ELR (cell line): ENCODE measurements at places on chromosomes 3 and 15.

GRCh38 chr3:112424394-112424793 lies 74.9 kb downstream of the BTLA start:
- no peak for DNase-seq

- DNase-seq: no peak
Observed at GRCh38 chr3:123523023-123523412, 61.8 kb downstream of the HACD2 start.

- DNase-seq: no peak
Observed at GRCh38 chr3:154901278-154901677, 178.8 kb upstream of the MME start.

- DNase-seq: no peak
Observed at GRCh38 chr3:2468816-2469215, 370.1 kb downstream of the CNTN4 start.

- DNase-seq: no peak
Observed at GRCh38 chr3:150607267-150608065, 4.3 kb downstream of the SELENOT start.

DNA sequence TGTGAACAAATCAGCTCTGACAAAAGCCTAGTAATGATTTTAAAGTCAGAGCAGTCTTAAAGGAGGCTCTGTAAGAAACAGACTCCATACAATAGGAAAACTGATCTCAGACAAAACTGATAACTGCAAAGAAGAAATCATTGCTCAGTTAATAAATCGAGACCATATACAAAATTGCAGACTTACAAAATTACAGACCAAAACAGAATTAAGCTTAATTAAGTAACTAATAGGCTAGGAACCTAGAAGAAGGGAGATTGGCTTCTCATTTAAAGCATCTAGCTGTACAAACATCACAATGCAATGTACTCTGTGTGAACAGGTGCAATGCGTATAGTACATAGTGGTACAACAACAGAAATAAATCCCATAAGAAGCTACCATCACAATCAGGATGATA lies 46.3 kb downstream of the ZBTB20 start:
- DNase-seq: no peak

- no peak for DNase-seq
Observed at GRCh38 chr3:57436195-57436761, 107.9 kb downstream of the DNAH12 start.

DNA sequence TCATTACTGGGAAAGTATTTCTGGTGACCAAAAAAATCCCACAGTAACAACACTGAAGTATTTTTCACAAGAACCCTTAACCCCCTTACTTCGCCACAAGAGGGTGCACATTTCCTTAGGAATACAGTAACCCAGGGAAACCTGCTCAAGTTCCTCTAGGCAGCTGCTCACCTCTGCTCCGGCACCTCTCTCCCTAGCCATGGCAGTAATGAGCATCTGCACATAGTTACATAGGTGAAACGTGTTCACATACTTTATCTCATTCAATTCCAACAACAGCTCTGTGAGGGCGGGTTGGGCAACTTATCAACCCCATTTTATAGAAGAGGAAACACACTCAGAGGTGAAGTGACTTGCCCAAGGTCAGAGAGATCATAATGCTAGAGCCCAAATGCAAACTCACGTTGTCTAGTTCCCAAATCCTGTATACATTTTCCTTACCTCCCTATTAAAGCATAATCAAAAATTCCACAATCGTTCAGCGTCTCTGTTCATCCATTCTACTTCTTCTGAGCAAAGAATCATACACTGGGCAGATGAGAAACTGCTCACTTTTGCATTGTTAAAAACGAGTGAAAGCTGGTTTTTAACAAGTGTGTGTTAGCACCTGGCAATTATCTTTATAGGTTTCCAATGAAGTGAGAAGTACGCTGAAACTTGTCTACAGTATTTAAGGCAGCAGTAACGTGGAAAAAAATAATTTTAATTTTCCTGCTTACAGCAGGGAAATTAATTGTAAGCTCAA lies 90.7 kb downstream of the IGF2BP2 start:
- peak; percentile 93 for DNase-seq

GRCh38 chr3:160331127-160331937 lies 67.7 kb downstream of the IFT80 start:
- DNase-seq: peak; percentile 78

- DNase-seq: peak; percentile 58
Observed at GRCh38 chr3:129398803-129399144, 29.7 kb downstream of the EFCAB12 start.

GRCh38 chr3:59143447-59143846 lies 93.6 kb upstream of the CFAP20DC start:
- DNase-seq: peak; percentile 2

- DNase-seq: peak; percentile 69
Observed at GRCh38 chr15:92981333-92981732, 81.2 kb downstream of the CHD2 start.

- peak; percentile 99 for DNase-seq
Observed at GRCh38 chr3:177977381-177978158, 558.7 kb upstream of the KCNMB2 start.

DNA sequence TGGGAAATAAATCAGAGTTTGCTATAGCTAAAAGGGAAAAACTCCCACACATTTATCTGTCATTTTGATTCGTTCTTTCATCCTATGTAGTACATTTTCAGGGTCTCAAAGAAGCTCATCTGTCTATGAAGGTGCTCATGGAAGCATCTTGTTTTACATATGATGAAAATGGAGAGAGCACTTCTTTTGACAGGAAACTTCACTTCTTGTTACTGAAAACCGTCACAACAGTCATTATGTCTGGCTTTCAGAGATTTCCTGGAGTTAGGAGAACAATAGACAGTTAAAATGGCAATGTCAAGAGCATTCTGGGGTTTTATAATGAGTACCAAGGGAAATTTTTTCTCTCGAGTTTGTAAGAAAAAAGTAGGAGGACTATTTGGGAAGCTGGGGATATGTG lies 83.3 kb downstream of the TMEM108 start:
- no peak for DNase-seq

GRCh38 chr3:126745760-126746394 lies 41.8 kb downstream of the CHCHD6 start:
- DNase-seq: peak; percentile 3

DNA sequence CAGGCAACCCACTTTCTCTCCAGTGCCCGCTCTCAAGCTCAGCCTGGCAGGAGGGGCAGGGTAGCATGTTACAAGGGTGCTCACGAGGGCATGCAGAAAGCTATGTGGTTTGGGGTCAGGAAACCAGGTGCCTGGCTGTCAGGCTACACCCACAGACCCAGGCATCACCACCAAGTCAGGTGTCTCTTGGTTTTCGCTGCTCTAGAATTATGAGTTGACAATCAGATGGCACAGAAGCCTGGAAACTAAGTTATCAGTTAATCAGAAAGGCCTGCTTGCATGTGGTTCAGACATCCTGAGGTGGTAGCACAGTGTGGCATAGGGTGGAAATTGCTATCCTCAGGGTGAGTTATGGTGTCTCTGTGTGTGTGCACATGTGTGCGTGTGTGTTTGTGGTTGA lies 16.2 kb upstream of the CCR9 start:
- no peak for DNase-seq

DNA sequence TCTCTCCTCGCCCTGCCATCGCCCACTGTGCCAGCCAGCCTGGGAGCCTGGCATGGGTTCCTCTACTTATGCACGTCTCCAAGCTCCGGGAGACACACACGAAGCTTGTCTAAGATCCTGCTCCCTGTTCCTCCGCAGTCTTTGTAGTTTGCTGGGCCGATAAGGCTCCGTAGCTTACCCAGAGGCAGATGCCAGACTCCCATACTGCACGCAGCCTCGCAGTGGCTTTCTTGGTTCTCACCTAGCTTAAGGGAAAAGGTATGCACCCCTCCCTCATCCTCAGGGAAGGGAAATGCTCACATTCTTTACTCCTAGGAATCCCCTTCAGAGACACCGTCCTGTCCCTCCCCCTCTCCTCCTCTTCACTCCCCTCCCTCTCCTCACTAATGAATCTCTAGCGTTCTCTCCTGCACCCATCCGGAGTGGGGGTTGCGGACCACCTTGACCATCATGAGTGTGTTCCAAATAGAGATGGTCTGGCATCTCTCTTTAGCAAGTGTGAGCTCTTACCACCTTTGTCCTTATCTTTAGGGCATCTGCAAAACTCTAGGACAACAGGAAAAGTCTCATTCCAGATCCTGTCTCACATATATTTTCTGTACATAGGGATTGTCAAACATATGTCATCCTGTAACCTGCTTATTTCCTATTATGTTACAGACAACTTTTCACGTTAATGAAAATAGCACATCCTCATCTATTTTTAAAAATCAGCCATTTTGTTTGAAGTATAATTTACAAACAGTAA lies 56.5 kb downstream of the TMEM266 start:
- no peak for DNase-seq
